Activated T-helper 1 cell treated with anti-CD3 and anti-CD28 coated beads, Interleukin-12 subunit alpha, Interleukin-12 subunit beta, Interleukin-2, Interleukin-4 antibody, amounts not matched to agents 30 ng/mL and 10 ng/mL and 1 ng/mL, durations not matched to agents 14 hours and 24 hours and 36 hours (primary cell): ENCODE measurements at places on chromosomes 2 and 18. TPM values are rescaled to one million over a fixed set of nuclear protein-coding genes. Genes with fewer than 3 reads are reported as not detected.

GRCh38 chr2:88599527-88599926, 27.7 kb downstream of the EIF2AK3 start:
- peak overlapping the region; percentile 64 for H3K27ac ChIP-seq
- no peaks in the 10 kb centered on the region for H3K27me3 ChIP-seq
- H3K4me3 ChIP-seq: no peak overlapping the region
- no peak for DNase-seq
- H3K36me3 ChIP-seq: peaks cover 12% of the 10 kb centered on the region

DNA sequence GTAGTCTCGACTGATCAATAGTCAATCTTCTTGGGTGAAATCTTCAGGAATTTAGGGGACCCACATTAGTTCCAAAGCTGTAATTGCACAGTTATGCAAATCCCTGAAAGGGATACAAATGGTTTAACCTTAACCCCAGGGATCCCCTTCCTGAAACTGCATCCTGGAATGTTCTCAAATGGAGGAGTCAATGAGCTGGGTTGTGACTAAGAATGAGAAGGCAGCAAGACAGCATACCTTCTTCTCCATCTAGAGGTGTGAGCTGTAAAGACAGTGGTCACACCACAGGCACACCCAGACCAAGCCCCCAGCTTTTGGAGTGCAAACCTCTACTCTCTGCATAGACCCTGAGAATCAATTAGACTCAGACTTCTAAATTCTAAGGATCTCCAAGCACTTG, 164.7 kb upstream of the MEIS1 start:
- DNase-seq: no peak
- H3K4me1 ChIP-seq: no peaks in the 10 kb centered on the region
- no peaks in the 10 kb centered on the region for H3K27me3 ChIP-seq
- H3K36me3 ChIP-seq: no peaks in the 10 kb centered on the region
- no peak overlapping the region for H3K4me3 ChIP-seq
- no peak overlapping the region for H3K27ac ChIP-seq

GRCh38 chr2:56191617-56192016, 7.8 kb downstream of the CCDC85A start:
- no peak for DNase-seq
- H3K36me3 ChIP-seq: no peaks in the 10 kb centered on the region
- no peak overlapping the region for H3K27ac ChIP-seq
- H3K4me1 ChIP-seq: no peaks in the 10 kb centered on the region
- no peak overlapping the region for H3K4me3 ChIP-seq

DNA sequence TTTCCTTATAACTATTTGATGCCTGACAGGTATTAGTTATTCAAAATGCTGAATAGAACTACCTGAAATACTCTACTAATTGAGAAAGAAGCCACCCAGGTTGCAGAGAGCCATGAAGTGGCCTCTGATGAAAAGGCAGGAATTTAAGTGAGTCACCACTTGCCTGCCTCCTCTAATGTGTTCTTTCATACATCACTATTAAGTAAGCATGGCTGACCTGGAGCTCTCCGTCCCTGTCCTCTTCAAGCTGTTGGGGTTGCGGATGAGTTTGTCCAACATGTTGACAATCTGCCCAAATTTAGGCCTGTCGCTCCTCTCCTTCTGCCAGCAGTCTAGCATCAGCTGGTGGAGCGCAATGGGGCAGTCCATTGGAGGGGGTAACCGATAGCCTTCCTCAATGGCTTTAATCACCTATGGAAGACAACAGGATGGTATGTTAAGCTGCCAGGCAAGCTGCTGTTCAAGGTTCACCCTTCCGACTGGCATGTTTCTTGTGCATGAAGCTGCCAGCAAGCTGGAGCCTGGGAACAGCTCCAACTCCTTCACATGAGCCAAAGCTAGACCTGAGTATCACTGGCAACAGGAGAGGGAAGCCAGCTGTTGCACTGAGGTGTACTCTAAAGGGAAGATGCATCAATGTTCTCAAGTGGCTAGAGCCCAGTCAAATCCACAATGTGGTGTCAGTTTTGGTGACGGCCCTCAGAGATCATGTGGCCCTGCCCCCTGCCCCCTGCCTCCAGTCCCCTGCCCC, 142.2 kb downstream of the EPHA4 start:
- no peak for DNase-seq
- H3K4me1 ChIP-seq: no peaks in the 10 kb centered on the region
- H3K36me3 ChIP-seq: peaks cover 3% of the 10 kb centered on the region
- no peaks in the 10 kb centered on the region for H3K27me3 ChIP-seq

DNA sequence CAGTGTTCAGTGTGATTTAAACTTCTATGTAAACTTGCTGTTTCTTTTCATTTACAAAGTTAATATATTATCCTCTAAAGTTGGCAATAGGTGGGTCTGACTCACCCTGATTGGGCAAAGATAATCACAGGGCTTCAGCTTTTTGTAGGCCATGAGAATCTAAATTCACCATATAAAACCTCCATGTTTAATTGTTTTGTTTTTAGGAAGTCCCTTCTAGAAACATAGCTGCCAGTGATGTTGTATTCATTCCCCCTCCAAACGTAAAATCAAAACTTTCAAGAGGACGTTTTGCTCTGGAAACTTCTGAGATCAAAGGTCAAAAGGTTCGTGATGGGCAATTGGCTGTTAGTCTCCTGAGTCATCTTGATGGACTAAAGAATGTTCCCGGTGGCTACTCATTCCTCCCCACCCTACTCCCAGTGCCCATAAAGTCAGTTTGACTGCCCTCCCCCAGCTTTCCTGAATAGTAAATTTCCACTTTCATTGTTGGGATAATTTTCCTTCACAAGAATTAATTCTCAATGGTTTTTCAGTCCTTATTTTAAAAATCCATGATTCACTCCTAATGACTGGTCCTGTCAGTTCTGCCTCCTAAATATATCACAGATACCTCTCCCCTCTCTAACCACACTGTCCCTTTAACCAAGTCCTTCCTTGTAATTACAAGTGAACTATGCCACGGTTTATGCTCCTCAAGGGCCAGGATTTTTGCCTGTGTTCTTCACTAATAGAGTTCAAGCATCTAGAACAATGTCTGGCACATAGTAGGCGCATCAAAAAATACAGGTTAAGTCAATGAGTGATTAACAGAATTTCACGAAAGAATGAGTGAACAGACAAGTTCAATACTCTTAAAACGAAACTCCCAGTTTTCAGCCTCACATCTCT, 164.4 kb upstream of the VRK2 start:
- no peak for DNase-seq
- no peaks in the 10 kb centered on the region for H3K4me1 ChIP-seq
- no peaks in the 10 kb centered on the region for H3K36me3 ChIP-seq
- H3K27ac ChIP-seq: no peak overlapping the region
- H3K4me3 ChIP-seq: no peak overlapping the region

DNA sequence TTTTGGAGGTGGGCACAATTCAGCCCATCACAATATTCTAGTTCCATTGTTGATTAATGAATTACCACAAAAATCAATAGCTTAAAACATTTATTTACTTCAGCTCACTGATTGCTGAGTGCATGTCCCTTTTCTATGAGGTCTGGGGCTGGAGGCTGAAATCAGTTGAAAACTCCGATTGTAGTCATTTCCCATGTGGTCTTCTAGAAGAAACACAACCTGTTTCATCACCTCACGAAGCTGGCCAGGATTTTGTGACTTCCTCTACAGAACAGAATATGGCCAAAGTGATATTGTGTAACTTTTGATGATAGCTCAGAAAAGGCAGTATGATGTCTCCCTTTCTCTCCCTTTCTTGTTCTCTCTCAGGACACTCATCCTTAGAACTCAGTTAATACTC, 44.1 kb upstream of the CYRIA start:
- no peak overlapping the region for H3K4me3 ChIP-seq
- peaks cover 6% of the 10 kb centered on the region for H3K27me3 ChIP-seq
- H3K27ac ChIP-seq: no peak overlapping the region

GRCh38 chr2:234202601-234203000, 152.1 kb downstream of the SPP2 start:
- H3K27me3 ChIP-seq: no peaks in the 10 kb centered on the region
- H3K4me1 ChIP-seq: no peaks in the 10 kb centered on the region
- no peak overlapping the region for H3K4me3 ChIP-seq
- H3K27ac ChIP-seq: no peak overlapping the region
- no peak for DNase-seq

GRCh38 chr2:176491172-176491904, 222.1 kb downstream of the MTX2 start:
- no peak overlapping the region for H3K4me3 ChIP-seq
- DNase-seq: no peak
- H3K27me3 ChIP-seq: peaks cover 22% of the 10 kb centered on the region
- H3K4me1 ChIP-seq: peaks cover 16% of the 10 kb centered on the region
- no peak overlapping the region for H3K27ac ChIP-seq
- no peaks in the 10 kb centered on the region for H3K36me3 ChIP-seq

DNA sequence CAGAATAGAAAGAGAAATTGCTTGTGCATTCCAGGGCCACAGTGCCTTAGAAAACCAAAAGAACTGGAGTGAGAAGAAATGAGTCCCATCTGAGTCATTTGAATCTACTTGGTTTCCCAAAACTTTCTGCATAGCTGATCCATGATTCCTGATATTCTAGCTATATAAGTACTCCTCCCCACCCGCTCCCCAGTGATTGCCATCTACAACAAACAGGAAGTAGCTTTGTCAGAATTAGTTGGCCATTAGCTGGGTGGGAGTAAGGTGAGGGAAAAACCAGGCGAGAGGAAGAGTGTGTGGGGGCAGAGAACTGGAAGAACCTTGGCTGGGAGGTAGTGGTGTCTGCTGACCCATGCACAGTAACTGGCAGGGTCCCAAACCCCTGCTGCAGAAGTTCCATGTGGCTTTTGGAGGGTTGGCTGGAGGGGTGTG, 122.1 kb downstream of the ACAA2 start:
- DNase-seq: no peak
- peaks cover 7% of the 10 kb centered on the region for H3K4me1 ChIP-seq
- no peak overlapping the region for H3K4me3 ChIP-seq
- no peaks in the 10 kb centered on the region for H3K36me3 ChIP-seq
- peaks cover 6% of the 10 kb centered on the region for H3K27me3 ChIP-seq

- DNase-seq: no peak
- no peak overlapping the region for H3K27ac ChIP-seq
- H3K4me3 ChIP-seq: no peak overlapping the region
- H3K4me1 ChIP-seq: peaks cover 33% of the 10 kb centered on the region
- peaks cover 85% of the 10 kb centered on the region for H3K27me3 ChIP-seq
- peaks cover 4% of the 10 kb centered on the region for H3K36me3 ChIP-seq
These were observed 45.1 kb upstream of the ATP6V1B1 start for GRCh38 chr2:70890469-70891065.

DNA sequence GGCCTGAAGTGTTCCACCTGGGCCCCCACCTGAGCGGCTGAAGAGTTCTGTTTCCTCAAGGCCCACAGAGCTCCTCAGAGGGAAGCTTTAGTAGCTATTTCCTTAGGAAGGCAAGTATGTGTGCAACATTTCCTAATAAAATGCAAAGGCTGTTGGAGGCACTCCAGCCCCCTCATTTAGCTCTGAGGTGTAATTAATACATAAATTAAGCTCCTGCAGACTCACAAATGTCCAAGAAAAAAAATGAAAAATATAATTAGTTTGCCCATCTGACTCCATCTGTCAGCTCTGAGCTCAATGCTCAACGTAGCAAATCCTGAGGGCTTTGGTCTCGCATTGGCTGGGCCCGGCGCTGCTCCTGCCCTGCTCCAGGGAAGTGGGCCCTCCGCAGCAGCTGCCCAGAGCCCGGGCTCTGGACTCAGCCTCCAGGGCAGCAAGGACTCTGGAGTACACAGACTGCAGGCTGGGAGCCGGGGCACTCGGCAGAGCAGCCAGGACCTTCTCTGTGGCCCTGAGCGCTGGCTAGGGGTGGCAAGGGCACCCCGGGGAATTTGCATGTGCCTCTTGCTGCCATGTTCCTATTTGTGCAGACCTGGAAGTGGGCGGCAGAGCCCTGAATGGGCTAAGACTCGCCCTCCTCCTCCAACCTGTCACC, 23.4 kb upstream of the C1QL2 start:
- H3K27ac ChIP-seq: no peak overlapping the region
- no peaks in the 10 kb centered on the region for H3K27me3 ChIP-seq
- H3K4me1 ChIP-seq: no peaks in the 10 kb centered on the region
- no peaks in the 10 kb centered on the region for H3K36me3 ChIP-seq
- DNase-seq: no peak

- H3K36me3 ChIP-seq: peaks cover 9% of the 10 kb centered on the region
- H3K27ac ChIP-seq: no peak overlapping the region
- H3K4me1 ChIP-seq: peaks cover 65% of the 10 kb centered on the region
- no peak overlapping the region for H3K4me3 ChIP-seq
- no peak for DNase-seq
These were observed 152.6 kb downstream of the FAM210A start for GRCh38 chr18:13573750-13574149.

- H3K4me3 ChIP-seq: no peak overlapping the region
- H3K27me3 ChIP-seq: no peaks in the 10 kb centered on the region
- no peak overlapping the region for H3K27ac ChIP-seq
- H3K36me3 ChIP-seq: no peaks in the 10 kb centered on the region
- H3K4me1 ChIP-seq: no peaks in the 10 kb centered on the region
- DNase-seq: no peak
These were observed 148.1 kb downstream of the GALNT14 start for GRCh38 chr2:30990176-30990575.

- DNase-seq: no peak
- no peaks in the 10 kb centered on the region for H3K4me1 ChIP-seq
- no peak overlapping the region for H3K27ac ChIP-seq
- no peak overlapping the region for H3K4me3 ChIP-seq
- no peaks in the 10 kb centered on the region for H3K36me3 ChIP-seq
- H3K27me3 ChIP-seq: peaks cover 8% of the 10 kb centered on the region
These were observed 23.4 kb upstream of the C1D start for GRCh38 chr2:68086166-68086565.

DNA sequence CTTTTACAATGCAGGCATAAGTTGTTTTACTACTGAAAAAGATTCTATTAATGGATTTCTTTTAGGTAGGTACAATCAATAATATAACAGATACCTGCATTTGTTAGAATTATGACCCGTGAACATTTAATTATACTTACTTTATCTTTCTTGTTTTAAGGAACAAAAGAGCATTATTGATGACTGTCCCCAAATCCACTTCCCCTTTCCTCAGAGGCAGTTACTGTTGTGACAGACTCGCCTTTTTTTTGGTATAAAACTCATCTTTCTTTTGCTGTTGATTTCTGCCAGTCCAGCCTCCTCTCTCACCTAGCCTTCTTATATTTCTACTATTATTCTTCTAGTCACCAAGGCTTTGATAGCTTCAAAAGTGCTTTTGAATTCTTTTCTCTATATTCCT, 12.1 kb downstream of the ACTR3 start:
- no peak overlapping the region for H3K4me3 ChIP-seq
- H3K27ac ChIP-seq: no peak overlapping the region
- DNase-seq: no peak
- H3K36me3 ChIP-seq: peaks cover 38% of the 10 kb centered on the region
- H3K27me3 ChIP-seq: no peaks in the 10 kb centered on the region

DNA sequence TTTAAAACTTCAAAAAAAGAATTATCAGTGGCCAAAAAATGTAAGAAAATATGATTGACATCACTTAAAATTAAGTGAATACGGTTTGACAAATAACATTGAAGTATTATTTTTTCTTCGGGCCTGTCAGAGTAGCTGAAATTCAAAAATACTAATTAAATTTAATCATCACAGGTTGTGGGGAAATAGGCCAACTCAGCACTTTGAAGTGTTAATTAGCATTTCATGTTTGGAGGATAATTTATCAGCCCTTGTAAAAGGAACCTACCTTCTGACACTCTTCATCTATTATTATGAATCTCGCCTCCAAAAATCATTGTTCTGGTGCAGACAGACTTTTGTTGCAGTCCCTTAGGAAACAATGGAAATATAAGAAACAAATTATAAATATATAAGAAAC, 17.6 kb upstream of the OR6B3 start:
- DNase-seq: no peak

Gene DCC
- total RNA-seq: not detected in 2 replicates

Gene ZAP70
- 302 and 313 TPM in 2 replicates for total RNA-seq

Gene POLR1A
- total RNA-seq: 69.7 and 74.6 TPM in 2 replicates

Gene CDH20
- total RNA-seq: not detected in 2 replicates

Gene RNU2-63P
- total RNA-seq: 28.5 and 32.9 TPM in 2 replicates

Gene NMS
- total RNA-seq: not detected in 2 replicates

Gene FEV
- total RNA-seq: not detected in 2 replicates
